ENCODE measurements at places on chromosomes 5 and 9.

GRCh38 chr9:8779478-8779877, 979.9 kb upstream of the DMAC1 start:
- DNase-seq, result no peak

- DNase-seq, result no peak
Observed at GRCh38 chr5:116135344-116135743, 50.5 kb downstream of the COMMD10 start.

GRCh38 chr5:145588558-145588957, 246.6 kb downstream of the PRELID2 start:
- DNase-seq, result no peak

DNA sequence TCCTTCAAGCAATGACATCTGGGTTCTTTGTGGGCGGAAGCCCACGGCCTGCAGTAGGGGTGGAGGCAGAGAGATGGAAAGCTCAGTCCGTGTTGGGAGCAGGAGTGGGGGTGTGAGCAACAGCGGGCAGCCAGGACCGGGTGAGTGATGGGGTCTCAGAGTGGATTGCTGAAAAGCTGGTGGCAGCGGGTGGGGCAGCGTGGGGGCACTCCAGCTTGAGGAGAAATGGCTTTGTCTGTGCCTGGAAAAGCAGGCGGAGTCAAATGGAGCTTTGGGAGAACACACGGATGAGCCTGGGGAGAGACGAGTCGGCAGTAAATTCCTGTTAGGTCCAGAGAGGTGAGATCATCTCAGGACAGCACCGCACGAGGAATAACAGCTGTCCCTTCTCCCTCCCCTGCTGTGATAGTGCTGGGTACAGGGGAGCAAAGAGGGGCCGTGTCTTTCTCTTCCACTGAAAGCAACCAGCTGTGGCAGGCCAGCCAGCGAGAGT, 42.1 kb downstream of the CACNA1B start:
- no peak for DNase-seq

DNA sequence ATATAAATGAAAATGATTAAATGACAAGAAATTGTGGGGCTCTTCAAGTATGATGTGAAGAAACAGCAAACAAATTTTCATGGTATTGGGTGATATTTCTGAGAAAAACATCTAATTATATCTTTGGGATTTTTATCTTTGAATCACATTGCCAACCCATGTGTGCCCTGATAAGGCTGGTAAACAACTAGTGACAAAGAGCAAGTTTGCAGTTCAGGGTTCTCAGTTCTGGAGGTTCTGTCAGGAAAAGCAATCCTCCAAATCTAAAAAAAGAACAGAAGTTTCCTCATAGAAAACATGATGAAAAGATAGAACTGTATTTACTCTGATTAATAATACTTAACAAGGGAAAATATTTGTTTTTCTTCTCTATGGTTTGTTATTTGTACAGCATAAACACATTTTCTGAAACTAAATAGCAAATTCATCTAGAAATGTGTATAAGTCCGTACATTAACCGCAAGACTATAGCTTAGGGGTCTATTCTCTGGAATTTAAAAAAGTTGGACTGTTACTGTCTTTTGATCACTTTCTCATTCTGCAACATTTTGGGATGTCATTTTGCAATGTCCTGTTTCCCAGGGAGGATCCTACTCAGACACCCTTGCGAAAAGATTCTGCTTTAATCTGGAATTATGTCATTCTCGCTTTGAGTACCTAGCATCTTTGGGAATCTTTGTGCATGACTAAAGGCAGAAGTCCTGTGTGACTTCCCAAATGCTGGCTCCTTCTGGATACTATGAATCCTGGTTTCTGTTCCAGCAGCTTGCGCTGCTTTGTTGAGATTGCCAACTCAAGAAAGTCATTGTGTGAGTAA, 308.5 kb downstream of the ADGRV1 start:
- DNase-seq, result no peak

DNA sequence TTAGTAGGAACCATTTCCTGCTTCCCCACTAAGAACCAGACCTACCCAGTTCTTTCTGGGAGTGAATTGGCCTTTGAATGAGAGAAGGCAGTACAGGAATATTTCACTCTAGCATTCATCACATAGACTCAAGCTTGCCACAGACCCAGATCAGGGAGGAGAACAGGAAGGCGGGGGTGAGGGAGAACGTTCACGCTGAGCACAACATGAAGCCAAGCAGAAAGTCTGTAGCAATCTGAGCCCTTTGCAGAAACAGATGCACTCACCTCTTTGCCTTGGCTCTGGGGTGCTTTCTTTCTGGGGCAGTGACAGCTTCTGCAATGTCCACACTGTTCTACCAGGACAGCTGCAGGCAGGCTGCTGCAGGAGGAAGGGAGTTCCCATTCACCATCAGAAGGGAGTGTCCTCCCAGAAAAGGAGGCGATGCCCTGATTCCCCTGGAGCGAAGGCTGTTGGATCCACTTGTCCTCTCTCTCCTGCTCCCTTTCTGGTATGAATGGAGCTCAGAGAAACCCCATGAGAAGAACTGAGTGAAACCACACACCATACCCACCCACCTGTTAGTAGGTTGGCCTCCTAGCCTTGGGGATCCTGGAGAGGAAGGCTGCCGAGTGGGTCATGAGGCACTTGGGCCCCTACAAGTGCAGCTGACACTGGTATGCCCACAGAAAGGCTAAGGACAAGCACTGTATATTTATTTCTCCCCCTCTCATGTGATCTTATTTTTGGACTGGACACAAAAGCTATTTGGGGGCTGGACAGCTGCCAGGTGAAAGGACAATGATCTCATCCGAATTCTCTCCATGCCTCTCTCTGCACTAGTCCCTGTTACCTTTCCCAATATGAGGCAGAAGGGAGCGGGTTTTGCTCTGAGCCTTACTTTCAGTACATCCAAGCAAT, 11.7 kb upstream of the FGF1 start:
- DNase-seq, result no peak

DNA sequence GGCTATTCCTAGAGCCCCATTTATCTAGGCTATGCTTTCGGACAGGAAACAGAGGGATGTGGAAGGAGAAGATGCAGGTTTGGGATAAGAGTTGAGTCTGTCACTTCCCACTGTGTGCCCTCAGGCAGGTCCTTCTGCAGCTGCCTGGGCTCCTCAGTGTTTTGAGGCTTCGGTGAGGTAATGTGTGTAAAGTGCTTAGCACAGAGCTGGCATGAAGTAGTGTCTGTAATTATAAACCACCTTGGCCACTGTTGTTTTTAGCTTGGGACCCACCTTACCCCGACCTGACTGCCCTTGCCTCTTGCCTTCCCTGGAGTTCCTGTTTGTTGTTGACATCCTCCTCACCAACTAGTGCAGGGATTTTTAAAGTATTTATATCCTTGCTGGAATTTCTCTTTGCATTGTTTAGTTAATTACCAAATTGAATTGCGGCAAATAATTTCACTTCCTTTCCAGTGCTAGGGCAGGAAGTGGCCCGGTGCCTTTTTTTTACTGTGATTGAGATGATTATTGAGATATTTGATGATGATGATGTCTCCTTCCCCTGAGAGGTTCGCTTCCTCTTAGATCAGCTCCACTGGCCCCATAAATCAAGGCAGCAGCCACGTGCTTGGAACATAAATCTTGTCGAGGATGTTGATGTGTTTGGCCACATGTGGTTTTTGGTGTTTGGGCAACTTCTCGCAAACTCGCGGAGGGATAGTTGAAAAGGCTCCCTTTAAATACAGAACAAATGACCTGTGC, 38.3 kb upstream of the DAB2IP start:
- DNase-seq, result no peak

- no peak for DNase-seq
Observed at GRCh38 chr5:168311061-168311566, 19.7 kb downstream of the WWC1 start.

GRCh38 chr9:116697887-116698286, 10.8 kb downstream of the TRIM32 start:
- no peak for DNase-seq

- DNase-seq, result no peak
Observed at GRCh38 chr9:108058135-108058814, 568.7 kb upstream of the KLF4 start.
